ENCODE measurements at places on chromosomes 13 and 19. TPM values are rescaled to one million over a fixed set of nuclear protein-coding genes. Genes with fewer than 3 reads are reported as not detected.

SLC1A6 gene
- not detected for total RNA-seq

ZNF700 gene
- 6.4 TPM for total RNA-seq

ANGPTL8 gene
- not detected for total RNA-seq

ATP8A2 gene
- total RNA-seq = 0.03 TPM

TUBB4A gene
- not detected for total RNA-seq

VN1R4 gene
- total RNA-seq = not detected

ZNF235 gene
- total RNA-seq = 5.0 TPM

IL17D gene
- 5.0 TPM for total RNA-seq

ACTMAP gene
- 2.9 TPM for total RNA-seq
